ENCODE measurements at places on chromosomes 12 and 14.

- no peak for DNase-seq
Measured at GRCh38 chr12:81296556-81297305, 218.9 kb downstream of the ACSS3 start.

- no peak for DNase-seq
Measured at GRCh38 chr12:66694666-66695613, 16.1 kb upstream of the GRIP1 start.

DNA sequence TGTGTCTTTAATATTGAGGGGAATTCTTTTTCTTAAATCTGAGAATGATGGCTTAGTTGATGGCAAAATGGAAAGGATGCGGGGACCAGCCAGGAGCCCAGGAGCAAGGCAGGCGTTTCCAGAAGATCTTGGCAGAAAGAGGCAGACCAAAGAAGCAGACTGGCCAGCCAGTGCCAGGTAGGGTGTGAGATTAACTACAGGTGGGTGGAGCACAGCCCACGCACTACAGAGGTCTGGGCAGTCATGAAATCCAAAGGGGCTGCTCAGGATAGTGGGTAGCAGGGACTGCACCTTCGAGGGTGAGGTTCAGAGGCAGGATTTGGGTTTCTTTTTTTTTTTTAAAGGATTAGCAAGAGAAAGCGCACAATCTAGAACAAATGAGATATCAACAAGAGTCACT lies 17.7 kb upstream of the PCNX1 start:
- DNase-seq = no peak

- DNase-seq = no peak
Measured at GRCh38 chr12:54166567-54167499, 22.0 kb downstream of the SMUG1 start.

GRCh38 chr12:105235281-105235731 lies 668 bp downstream of the APPL2 start:
- no peak for DNase-seq

DNA sequence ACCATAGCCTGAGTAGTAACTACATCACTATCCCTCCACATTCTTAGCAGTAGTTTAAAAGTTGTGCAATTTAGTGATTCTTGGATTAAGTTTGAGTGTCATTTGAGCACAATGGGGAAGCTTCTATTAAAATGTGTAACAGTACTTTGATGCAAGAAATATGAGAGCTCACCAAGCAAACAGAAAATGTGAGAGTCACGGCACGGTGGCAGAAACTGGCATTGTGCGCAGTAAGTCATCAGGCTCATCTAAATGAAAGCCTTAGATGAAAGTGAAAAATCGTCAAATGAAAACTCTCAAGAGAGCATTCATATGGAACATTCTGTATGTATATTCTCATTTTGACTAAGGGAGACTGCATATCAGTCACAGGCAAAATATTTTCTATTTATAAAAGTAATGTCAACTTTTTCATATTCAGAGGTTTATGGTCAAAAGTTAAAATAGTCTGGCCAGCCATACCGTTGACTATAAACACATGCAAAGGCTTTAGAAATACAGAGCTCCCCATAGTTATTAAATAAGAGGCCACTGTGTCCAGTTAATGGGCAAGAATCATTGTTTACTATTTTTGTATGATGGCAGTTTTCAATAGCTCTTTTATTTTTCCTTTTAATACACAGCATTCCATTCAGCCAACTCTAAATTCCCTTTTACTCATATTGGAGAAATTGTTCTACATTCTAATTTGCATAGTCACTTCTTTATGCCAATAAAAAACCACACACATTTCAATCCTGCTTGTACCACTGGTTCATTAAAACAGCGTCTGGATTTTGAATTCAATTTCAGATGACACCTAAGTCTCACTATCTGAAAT lies 167.9 kb downstream of the PRKD1 start:
- DNase-seq = no peak

DNA sequence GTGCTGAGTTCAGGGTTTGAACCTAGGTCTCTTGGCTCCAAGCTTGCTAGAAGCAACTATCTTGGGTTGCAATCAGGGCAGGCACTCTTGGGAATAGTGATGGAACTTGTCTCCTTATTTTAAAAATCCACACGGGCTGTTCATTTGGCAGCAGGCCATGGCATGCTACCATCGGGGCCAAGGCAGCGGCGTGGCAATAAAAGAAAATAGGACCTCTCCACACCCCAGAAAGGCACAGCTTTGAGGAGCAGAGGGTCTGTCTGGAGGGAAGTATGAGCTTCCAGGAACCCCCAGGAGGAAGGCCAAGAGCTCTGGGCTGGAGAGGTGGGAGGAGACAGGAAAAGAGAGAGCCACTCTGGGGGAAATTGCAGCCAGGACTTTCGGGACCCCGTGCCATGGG lies 15.3 kb downstream of the RPS6KL1 start:
- DNase-seq = no peak

- DNase-seq = no peak
Measured at GRCh38 chr12:108896336-108896735, 16.4 kb downstream of the DAO start.

DNA sequence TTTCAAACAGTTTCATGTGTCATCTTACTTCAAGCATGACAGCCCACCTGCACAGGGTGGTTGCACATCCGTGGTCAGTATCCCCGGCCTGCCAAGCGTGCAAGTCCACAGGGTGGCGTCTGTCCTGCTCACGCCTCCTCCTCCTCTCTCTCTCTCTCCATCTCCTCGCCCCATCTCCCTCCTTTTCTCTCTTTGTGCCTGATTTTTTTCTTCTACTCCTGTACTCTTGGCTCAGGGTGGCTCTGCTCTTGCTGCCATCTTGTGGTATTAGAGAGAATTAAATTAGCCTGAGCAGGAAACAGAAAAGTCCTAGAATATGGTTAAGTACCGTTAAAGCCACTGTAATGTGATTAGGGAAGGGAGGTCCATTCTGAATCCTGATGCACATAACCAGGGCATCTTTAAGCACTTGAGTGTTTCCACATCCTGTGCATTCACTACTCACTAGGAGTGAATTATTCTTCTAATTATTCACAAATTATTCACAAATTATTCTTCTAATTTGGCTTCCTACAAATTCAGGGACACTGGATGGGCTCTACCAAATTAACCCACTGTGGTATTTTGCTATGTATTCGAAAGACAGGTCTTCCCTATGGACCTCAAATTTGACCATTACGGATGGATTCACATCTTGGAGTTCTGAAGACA lies 25.5 kb upstream of the DTX1 start:
- DNase-seq = peak; percentile 43

- DNase-seq = no peak
Measured at GRCh38 chr12:64452559-64453329, 824 bp downstream of the TBK1 start.

GRCh38 chr12:117365049-117365616 lies 3.7 kb upstream of the NOS1 start:
- no peak for DNase-seq

Data from right forelimb (tissue), 1 donor.